SHP77 (cell line): ENCODE measurements at places on chromosomes 5 and 9.

GRCh38 chr5:64807520-64807919 lies 38.8 kb downstream of the CWC27 start:
- DNase-seq: no peak

GRCh38 chr9:131423171-131423581 lies 29.3 kb downstream of the PRRC2B start:
- DNase-seq: peak; percentile 60

- no peak for DNase-seq
Observed at GRCh38 chr9:98367371-98367900, 112.0 kb upstream of the TBC1D2 start.

- DNase-seq: no peak
Observed at GRCh38 chr5:114312658-114313057, 49.2 kb upstream of the KCNN2 start.

DNA sequence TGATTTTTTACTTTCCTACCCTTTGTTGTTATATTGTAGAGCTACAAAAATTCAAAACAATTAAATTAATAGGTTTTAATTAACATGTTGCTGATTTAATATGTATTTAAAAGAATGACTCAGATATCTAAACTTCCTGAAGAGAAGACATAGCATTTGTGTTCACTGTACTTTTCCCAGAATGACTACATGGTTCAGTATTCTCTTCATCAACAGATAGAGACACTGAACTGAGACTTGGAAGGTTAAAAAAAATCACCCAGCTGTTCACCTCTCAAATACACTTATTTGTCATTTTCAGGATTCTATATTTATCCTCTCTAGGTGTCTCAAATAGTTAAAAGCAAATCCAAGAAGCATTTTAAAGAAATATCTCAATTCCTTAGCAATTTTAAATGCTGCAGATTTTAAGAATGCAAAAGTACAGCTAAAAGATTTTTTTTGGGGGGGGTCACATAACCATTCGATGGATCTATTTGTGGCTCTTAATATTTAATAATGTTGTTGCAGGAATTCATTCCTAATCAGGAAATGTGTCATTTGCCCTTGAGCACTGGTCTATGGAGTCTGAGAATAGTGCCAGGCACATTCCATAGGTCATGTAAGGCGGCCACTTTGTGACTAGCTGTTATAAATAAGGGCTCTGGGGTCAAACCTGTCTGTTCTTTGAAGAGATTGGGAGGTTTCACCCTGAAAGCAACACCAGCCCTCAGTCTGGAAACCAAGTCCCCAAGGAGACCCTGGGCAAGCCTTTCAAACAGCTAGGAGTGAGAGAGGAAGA lies 463.1 kb downstream of the NR2F1-AS1 start:
- DNase-seq: no peak

- no peak for DNase-seq
Observed at GRCh38 chr5:14143546-14143840, 351 bp downstream of the TRIO start.

DNA sequence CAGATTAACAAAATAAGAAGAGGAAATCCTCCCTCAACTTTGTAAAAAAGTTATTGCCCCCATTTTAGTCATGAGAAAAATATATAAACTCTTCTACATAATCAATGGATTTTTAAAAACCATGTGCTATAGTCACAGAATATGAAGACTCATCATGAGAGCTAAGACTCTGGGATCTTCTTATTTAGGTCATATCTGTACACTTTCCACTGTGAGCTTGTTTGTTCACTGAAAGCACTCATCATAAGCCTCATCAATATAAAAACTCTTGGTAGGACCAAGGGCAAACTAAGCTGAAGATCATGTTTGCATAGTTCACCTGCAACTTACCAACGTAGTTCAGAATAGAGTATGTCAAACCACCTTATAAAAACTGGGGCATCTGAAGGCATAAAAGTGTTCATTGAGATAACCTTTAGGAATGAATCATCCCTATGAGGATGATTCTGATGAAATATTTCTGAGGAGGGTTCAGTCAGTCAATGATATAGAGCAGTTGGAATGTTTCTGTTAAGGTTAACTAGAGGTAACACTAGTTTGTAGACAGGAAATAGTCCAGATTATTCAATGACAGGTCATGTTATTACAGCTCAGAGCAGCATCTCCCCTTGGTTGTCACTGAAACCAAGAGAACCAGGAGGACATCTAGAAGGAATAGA lies 289.9 kb upstream of the SMC2 start:
- no peak for DNase-seq

- DNase-seq: no peak
Observed at GRCh38 chr9:125271081-125271480, 9.5 kb downstream of the GAPVD1 start.

DNA sequence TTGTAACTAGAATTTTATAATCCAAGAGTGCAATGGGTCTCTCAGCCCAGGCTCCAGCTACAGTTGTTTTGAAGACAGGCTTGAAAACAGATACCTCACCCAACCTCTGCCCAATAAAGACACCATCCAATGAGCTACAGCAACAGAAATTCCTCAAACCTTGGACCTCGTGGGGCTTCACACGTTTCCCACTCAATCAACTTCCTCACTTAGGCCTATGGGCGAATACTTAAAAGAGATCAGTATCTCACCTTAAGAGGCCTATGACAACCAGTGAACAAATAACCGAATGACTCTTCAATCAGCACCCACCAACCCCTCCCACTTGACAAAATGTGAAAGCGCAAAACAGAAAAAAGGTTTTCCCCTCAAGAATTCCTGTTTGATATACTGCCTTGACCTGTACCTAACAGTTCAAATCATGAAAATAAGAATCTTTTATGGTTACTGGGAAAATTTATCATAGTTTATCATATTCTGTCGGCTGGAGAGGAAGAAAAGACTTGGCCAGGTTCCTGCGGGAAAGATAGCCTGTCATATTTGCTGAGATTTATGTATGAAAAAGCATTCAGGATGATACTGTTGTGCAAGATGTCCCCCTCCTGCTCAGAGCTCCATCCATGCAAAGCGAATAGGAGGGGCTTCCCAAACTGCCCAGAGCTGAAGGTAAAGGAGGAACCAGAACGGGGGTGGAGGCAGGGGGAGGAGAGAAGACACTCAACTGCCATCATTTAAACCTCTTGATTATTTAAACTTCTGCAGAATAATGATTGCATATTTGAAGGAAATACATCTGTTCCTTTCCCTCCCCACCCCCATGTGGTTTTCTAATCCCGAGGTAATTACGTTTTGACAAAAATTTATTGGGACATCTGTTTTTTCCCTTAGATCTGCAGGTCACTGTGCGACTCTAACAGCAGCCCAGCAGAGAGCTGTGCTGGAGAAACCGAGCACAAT lies 256.3 kb downstream of the NFIB start:
- peak; percentile 8 for DNase-seq

DNA sequence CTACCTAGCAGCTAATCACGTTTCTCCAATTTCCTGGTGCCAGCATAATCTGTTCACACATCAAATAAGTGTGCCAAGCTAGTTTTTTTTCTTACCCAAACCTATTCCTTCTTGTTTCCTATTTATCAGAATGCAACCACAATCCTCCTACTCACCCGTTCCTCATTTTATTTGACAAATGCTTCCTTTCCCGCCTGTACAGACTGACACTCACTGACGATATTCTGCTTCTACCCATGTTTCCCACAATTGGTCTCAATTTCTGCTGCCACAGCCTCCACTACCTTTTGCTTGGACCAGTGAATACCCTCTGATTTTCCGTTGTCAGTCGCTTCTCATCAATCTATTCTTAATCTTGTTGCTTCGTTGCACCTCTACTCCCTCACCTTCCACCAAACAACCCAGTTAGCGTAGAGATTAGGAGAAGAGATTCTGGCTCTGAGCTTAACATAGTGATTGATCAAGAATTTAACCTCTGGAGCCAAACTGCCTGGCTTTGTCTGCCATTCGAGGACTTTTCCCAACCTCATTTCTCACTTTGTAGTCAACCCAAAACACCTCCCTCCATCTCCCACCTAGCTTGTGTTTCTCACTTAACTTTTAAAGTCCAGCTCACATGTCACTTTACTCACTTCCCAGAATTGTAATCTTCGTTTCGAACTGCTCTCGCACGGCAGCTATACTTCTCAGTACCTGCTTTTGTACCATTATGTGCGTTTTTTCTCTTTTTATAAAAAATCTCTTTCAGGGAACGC lies 729 bp upstream of the TMEM38B start:
- no peak for DNase-seq

GRCh38 chr5:160837211-160837610 lies 14.8 kb downstream of the ATP10B start:
- no peak for DNase-seq

DNA sequence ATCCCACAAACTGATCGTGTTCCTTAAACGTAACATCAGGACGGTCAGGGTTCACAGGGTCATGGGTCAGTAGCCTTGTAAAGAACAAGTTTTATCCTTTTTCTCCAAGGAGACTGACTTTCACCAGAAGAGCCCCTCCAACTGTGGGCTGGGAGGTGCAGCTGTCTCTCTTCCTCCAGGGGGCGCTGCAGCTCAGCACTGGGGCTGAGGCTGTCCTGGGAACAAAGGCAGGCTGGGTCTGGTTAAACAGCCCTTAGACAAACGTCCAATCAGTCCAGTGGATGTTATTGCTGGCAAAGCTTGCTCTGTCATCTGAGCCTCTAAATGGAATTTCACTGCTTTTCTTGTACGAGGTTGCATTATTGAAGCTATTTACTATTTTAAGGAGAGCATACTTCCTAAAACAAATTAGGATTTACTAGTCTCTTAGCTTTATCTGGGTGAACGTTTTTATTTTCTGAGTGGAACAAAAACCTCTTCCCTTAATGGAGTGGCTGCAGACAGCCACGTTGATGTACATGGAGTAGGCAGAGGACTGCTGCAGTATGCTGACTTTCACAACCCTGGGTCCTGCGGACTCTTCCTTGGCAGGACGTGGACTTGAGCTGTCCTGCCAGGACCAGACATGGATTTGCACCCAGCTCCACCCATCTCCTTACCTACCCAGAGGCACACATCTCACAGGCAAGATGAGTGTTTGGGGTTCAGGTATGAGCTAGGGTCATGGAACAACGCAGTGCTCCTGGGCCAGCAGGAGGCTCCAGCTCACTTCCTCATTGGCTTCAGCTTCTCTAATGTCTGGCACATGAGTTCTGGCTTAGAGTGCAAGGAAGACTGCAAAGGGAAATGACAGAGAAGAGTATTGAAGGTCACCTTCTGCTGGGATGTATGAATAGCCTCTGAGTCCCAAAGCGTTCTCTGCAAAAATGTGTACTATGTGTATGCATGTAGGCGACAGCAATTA lies 7.8 kb downstream of the EXOSC2 start:
- DNase-seq: peak; percentile 53

DNA sequence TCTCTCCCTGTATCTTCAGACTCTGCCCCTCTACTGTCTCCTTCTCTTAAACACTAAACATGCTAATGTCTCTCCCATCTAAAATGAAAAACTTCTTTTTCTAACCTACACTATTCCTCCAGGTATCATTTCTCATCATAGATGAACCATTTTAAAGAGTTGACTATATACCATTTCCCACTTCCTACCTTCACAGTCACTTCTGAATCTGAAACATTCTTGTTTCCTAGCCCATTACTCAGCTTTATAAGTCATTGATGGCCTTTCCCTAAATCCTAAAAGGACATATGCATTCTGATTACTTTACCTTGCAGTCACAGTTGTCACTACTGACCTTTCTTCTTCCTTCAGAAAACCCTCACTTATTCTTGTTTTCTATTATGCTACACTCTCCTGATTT lies 118.2 kb downstream of the SSBP2 start:
- no peak for DNase-seq

DNA sequence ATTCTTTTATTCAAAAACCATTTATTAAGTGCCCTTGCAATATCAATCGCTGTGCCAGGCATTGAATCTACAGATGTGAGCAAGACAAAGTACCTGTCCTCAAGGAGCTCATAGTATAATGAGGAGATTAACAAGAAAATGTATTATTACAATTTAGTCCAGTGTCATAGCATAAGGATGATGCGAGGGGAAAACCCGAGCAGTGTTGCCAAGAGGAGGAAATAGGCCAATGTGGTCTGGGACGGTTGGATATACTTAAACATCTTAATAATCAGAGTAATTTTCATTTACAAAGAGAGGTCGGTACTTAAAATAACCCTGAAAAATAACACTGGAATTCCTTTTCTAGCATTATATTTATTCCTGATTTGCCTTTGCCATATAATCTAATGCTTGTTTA lies 18.5 kb downstream of the CD274 start:
- DNase-seq: no peak

DNA sequence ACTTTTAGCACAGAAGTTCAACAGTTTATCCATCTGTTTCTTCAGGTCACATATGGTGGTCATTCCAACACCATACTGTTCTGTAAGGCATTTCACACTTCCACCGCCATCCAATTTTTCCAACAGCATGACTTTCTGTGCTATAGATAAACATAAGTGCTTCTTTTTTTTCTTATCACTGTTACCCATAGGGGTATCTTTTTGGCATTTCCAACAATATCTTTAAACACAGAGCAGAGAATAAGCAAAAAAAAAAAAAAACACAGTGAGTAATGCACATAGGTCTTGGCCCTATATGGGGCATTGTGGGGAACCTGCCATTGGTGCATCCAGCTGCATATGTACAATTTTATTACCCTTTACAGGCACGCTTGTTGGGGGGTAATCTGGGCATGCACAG lies 12.2 kb upstream of the ZNF367 start:
- no peak for DNase-seq

GRCh38 chr9:37944671-37945481 lies 40.9 kb upstream of the SLC25A51 start:
- DNase-seq: no peak

DNA sequence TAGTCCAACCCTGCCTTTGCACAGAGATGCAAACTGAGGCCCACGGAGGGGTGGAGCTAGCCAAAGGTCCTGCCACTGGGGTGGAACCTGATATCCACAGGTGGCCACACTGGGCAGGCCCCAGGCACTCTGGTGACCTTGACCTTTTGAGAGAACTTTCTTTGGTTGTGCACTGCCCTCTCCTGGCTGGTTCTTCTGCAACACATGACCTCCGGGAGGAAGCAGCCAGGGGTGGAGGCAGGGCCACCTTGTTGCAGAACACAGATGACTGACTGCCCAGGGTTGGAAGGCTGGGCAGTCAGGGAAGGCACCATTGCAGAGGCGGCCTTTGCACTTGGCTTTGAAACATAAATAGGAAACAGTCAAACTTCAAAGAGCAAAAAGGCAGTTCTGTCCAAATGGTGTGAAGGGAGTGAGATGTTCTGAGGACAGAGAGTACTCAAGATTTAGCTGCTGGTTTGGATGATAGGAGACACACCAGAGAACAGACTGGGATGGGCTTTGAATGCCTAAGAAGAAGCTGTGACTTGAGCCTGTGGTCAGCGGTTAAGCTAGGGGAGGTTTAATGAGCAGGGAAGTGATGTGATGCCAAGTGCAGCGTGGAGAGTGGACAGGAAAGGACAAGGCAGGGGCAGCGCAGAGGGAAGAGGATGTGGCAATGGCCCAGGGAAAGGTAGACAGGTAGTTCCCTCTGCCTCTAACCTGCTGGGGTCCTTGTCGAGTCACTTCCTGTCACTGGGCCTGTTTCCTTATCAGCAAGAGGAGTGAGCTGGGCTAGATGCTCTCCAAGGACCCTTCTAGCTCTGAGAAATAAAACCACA lies 6.8 kb upstream of the TCOF1 start:
- DNase-seq: peak; percentile 40

- no peak for DNase-seq
Observed at GRCh38 chr9:101418518-101419430, 16.8 kb downstream of the ALDOB start.

GRCh38 chr5:15650266-15650665 lies 150.3 kb downstream of the FBXL7 start:
- no peak for DNase-seq
